Activated CD4-positive, alpha-beta T cell treated with anti-CD3 and anti-CD28 coated beads, Interleukin-2, amount 50 U/mL, for 1 hour (primary cell): ENCODE measurements at places on chromosomes 16 and 17.

DNA sequence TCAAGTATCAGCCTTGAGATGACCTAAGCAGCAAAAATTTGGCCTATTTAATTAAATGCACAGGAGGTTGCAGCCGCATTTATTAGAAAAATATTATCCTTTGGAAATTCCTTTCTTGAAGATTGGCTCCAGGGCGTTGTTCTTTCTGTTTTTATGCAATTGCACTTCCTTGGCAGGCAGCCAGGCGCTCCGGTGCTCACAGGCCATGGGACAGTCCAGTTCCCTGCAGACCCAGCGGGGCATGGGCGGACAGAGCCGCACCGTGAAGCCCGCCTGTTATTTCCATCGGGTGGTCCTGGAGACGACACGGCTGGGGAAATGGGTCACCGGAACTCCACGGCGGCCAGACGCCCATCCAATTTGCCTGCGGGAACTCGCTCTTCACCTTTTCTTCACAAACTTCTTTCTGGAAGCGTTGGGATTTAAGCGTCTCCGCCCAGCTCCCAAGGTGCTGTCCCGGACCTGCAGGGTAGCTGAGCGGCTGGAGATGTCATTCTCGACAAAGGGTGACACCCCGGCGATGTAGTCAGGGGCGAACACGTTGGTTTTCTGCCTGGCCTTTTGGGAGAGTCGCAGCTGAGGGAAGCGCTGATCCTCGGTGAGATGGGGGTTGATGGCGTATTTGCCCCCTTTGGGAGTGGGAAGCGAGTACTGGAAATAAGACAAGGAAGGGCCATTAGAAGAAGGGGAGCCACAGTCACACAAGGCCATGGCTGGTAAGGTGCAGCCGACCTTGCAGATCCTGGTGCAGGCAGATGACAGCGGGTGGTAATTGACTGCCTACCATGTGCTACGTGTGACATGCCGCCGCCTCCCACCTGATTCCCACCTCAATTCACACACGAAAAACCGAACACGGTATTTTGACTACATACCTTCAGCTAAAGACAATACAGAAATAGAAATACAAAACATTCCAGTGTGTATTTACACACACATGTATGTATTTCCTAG lies 12.5 kb downstream of the NOB1 start:
- DNase-seq = no peak

GRCh38 chr17:72470121-72470705 lies 349.4 kb downstream of the SOX9 start:
- no peak for DNase-seq

DNA sequence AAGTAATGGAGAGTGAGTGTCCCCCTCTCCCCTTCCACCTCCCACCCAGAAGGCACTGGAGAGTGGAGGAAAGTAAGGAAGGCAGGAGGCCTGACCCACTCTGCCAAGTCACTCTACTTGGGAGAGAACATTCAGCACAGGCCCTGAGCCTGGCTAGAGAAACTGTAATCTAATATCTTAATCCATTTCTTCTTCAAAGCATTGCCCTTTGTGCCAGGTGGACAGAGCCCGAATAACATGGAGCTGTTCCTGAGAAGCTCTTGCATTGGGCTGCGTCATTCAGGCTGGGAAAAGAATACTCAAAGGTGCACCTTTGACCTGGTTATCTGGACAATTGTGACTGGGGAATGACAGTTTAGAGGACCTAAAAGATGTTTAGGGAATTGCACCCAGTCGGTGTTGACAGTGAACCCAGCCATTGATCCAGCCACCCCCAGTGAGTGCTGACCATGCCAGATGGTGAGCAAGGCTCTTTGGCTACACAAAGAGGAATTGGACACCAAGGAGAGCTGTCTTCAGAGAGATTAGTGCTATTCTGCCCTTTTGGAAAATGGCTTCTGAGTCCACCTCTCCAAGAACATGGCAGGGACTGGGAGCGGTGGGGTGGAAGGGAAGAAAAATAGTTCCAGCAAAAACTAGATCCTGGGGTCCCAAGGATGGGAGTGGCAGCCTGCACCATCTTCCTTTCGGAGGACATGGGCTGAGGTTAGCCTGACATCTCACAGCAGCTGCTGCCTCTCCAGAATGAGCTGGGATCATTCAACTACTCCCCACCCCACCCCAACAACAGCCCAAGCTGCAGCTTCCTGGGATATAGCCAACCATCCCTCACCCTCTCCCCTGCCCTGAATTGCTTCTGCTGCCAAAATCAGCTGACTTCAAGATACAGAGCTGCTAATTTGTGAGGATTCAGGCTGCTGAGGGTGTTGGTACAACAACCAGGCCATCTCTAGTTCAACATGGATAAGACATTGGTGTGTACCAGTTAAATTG lies 11.6 kb upstream of the NOG start:
- DNase-seq = no peak

GRCh38 chr16:82967424-82967823 lies 340.7 kb downstream of the CDH13 start:
- no peak for DNase-seq

GRCh38 chr17:70863436-70864248 lies 694.3 kb downstream of the KCNJ2 start:
- DNase-seq = no peak

GRCh38 chr17:81476097-81476496 lies 36.5 kb downstream of the ACTG1 start:
- no peak for DNase-seq

DNA sequence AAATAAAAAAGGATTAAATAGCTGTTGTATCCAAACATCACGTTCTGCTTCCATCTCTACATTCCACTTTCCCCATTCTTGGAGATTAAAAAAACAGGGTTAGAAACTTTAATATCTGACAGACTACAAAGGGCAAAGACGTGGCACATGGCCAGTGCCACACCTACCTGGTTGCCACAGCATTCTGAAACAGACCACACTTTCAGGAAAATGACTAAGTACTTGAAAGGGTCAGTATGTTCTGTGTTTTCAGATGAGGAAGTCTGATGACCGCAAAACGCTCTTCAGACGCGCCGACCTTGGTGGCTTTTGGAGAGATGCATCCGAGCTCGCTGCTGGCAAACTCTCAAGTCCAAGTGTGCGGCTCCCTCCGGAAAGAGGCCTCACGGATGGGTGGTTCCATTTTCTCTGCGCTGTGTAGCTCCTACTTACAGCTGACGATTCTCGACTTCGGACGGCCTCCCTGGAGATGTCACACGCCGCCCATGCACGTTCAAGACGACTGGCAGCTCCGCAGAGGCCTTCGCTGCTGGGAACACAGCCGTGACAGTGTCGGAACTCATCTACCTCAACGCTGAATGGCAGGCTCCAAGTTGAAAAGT lies 15.5 kb downstream of the MAP1LC3B start:
- DNase-seq = no peak

DNA sequence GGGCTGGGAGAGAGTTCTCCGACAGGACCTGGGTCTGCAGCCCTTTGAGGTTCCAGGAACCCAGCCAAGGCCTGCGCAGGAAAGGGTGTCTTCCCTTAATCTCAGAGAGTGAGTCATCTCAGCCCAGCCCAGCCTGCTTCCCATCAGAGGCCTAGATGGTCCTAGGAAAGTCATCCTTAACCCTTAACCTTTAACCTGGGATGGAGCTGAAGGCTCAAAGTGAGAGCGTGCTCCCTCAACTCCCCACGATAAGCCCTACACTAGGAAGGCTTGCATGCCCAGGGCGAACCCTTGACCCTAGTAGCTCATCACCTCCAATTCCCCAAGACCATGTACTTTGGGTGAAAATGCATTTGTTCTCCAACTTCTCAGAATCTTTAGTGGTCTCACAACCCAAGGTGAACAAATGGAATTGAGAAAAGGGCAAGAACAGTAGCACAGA lies 4.8 kb upstream of the ATXN7L3 start:
- no peak for DNase-seq

DNA sequence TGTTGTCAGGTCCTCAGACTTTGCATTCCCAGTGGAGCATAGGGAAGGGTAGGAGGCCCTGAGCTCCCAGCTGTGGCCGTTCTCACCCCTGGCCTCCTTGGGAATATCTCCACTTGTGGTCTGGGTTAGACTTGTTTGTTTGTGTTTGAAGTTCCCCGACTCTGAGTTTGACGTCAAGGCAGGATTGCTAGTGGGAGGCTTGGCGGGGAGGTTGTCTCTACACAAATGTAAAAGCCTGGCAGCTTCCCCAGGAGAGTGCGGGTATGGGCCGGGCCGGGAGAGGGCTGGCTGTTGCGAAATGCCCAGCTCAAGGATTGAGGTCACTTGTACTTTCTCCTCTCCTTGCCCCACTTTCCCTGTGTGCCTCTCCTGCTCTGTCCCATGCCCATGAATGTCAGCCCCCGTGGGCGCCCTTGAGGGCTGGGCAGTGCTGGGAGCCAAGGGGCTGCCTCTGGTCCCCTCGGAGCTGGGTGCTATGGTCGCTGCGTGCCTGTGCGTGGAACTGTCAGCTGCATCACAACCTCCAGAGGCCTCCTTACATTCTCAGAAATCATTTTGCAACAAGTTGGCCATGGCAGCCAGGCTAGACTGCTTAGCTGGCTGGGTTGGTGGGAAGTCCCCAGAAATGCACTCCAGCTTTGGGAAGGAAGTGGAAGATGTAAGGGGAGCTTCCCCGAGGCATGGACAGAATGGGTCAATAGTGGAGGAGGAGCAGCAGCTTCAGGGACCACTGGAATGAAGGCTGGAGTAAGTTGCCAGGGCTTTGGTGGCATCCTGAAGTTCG lies 84.3 kb downstream of the KSR1 start:
- DNase-seq = no peak

- DNase-seq = peak; percentile 74
Measured at GRCh38 chr17:51427856-51428255, 167.5 kb downstream of the UTP18 start.

GRCh38 chr17:77182205-77183172 lies 41.7 kb downstream of the SEC14L1 start:
- DNase-seq = no peak

- DNase-seq = no peak
Measured at GRCh38 chr16:27284865-27285675, 16.5 kb upstream of the NSMCE1 start.

- no peak for DNase-seq
Measured at GRCh38 chr17:39729280-39729851, 966 bp downstream of the MIEN1 start.

GRCh38 chr16:79874391-79874790 lies 273.9 kb upstream of the MAF start:
- no peak for DNase-seq

DNA sequence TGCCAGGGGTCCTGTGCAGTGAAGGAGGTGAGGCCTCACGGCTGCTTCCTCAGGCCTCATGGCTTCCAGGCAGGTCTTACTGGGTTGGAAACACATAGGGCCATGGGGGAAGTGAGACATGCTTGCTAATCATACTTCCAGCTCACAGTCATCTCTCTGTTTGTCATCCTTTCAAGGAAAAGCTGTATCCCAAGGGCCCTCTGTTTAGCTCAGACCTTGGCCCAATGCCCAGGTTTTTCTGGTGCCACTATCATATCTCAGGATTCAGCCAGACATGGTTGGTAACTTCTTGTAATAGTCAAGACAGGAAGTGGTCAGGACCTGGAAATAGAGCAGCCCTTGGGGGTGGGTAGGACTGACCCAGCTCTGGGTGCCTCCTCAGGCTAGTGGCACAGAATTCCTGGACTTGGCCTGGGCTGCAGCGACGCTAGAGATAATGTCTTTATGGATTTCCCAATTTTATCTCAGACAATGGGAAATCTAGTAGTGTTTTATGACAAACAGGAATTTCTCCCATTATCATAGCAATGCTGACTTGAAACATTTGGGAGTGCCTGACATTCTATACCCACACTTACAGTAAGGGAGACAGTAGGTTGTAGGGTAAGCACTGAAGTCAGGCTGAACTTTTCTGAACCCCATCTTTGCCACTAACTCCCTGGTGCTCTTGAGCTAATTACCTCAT lies 13.5 kb upstream of the ITGB3 start:
- DNase-seq = no peak

DNA sequence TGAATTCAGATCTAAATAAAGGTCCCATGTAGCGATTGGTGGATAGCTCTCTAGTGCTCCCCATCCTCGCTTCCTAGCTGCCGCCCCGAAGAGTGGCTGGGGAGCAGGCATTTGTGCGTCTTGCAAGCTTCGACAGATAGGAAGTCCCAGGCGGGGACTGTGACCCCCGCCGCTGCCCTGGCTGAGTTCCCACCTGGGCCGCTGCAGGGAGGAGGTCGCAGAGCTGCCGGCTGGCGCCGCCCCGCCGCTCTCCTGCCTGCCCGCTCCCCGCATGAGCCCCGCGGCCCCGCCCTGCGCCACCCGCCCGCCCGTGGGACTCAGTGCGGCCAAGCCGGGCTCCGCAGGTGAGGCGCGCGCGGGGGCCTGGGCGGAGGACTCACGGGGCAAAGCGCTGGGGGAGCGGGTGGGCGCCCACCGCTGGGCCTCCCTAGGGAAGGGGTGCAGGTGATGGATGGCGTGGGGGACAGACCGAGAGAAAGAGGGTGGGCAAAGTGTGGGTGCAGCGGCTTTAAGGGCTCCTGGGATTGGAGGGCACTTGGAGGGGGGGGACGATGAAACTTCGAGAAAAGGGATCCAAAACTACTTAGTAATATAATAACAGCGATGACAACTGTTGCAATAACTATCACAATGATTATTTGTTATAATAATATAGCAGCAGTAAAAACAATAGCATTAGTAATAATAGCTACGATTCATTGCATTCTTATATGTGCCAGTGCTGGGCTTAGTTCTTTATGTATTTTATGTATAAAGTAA lies at the start of gene OTOA:
TSS of gene OTOA (plus strand) at position 80 of the 759 bp plus-strand sequence. CDS start 14,547 bp downstream, outside the sequence.
- DNase-seq = peak; percentile 31

DNA sequence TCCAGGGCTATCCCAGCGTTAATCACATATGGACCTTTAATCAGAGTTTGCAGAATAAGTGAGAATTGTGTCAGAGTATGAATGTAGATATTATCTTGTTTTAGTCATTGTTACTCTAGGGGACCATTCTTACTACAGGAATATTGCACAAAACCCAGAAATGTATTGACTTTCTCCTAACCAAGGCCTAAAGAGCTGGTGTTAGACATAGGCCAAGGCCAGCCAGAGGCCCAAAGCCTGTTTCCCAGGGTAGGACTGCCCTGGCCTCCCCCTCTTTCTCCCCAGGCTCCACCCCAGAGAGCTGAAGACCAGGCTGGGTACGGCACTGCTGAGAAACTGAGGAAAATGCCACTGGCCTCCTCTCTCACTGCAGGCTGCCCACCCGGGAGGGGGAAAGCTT lies 41.9 kb upstream of the MEOX1 start:
- DNase-seq = no peak

- DNase-seq = no peak
Measured at GRCh38 chr17:76797241-76797840, 59.4 kb downstream of the MFSD11 start.

- DNase-seq = no peak
Measured at GRCh38 chr16:57479205-57479975, 6.9 kb downstream of the DOK4 start.

DNA sequence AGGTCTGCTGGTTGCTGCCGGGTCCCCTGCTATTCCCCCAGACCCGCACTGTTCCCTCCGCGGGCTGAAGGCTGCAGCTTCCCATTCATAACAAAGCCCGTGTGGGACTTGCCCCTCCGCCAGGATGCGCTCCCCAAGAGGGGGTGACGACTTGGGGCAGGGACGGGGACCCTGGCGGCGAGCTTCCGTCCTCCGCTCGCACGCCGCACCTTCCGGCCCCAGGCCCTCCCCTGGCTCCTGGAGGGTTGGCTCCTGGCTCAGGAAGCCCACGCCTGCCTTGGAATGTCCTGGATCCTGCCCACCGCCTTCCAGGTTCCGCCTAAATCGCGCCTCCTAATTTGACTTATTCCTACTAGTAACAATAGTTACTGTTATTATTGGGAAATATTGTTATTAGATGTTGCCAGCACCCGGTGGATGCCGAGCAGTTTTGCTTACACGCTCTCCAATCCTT lies 1.1 kb upstream of the TFAP4 start:
- DNase-seq = peak; percentile 31
